ENCODE measurements at places on chromosomes 3 and 15.

- no peak for DNase-seq
Observed at GRCh38 chr3:138443091-138443490, 8.7 kb downstream of the ESYT3 start.

GRCh38 chr3:52891164-52891563 lies 6.2 kb downstream of the STIMATE start:
- no peak for DNase-seq

- DNase-seq: no peak
Observed at GRCh38 chr15:49769225-49769624, 148.4 kb downstream of the DTWD1 start.

DNA sequence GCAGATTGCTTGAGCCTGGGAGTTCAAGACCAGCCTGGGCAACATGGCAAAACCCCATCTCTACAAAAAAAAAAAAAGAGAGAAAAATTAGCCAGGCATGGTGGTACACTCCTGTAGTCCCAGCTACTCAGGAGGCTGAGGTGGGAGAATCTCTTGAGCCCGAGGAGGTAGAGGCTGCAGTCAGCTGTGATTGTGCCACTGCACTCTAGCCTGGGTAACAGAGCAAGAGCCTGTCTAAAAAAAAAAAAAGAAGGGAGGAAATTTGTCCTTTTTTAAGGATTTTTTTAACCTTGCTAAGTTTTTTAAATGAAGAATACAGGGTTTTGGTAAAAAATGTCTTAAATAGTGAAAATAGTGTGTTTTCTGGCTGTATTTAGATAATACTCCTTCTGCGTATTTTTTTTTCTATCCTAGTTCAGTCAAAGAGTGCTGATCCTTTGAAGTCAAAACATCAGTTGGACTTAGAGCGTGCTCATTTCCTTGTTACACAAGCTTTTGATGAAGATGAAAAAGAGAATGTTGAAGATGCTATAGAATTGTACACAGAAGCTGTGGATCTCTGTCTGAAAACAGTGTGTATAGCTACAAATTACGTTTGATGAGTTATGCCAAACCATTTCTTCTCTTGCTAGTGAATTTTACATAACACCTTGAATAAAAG lies 11.1 kb downstream of the CAPN7 start:
- DNase-seq: no peak

GRCh38 chr3:107540857-107541256 lies 18.1 kb downstream of the BBX start:
- no peak for DNase-seq

DNA sequence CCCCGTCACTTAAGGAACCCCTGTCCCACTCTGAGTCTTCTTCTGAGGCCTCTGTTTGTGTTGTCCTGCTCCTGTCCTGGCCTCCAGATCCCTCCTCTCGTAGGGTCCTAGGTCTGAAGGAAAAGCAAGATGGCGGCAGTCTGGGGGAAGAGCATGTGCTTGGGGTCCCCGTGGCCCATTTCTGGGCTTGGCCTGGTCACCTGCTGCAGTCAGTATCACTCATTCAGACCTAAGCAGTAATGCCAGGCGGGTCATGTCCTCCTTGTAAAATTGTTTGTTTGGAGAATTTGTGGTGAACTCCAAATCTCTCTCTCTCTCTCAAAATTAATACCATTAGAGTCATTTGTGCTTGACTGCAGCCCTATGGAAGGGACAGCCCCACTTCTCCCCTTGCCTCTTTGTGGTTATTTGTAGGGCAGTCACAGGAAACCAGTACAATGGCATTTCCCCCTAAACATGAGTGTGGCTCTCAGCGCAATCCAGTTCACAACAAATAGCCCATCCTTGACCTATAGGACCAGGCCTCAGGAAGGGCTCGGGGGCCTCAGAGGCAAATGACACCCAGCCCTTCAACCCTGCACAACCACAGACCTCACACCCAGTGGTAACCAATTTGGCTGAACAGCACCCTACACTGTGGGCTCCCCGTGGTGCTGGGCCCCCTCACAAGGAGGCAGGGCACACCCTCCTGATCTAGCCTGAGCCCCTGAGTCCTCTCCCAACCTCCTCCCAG lies 173.5 kb downstream of the OR4M2 start:
- no peak for DNase-seq

GRCh38 chr3:67416703-67417102 lies 237.7 kb downstream of the SUCLG2 start:
- DNase-seq: no peak

GRCh38 chr3:33954956-33955355 lies 156.5 kb downstream of the PDCD6IP start:
- no peak for DNase-seq

GRCh38 chr3:182837855-182838454 lies 44.7 kb downstream of the ATP11B start:
- no peak for DNase-seq

- DNase-seq: no peak
Observed at GRCh38 chr3:1007866-1008265, 85.0 kb upstream of the CNTN6 start.

DNA sequence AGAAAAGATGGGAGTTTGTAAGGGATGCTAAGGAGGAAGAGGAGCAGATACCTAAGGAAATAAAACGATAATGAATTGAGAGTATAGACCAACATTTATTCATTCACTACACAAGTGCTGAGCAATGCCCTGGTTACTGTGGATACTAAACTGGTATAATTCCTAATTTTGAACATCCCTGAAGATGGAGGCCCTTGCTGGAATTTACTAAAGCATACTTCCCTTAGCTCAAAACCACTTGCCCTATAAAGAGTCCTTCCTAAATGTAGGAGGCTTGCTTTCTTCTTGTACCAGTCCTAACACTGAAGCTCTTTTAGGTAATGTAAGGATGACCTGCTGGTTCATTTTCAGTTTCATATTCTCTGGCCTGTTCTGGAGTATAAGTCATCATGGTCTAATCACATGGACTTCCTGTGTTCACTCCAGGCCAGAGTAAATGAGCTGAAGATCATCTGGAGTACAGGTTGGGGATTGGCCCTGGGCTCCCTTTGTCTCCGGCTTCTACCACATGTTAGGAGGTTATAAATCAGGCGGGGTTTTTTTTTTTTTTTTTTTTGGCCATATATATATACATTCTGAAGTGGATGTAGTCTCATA lies 40.1 kb upstream of the MTMR10 start:
- no peak for DNase-seq

DNA sequence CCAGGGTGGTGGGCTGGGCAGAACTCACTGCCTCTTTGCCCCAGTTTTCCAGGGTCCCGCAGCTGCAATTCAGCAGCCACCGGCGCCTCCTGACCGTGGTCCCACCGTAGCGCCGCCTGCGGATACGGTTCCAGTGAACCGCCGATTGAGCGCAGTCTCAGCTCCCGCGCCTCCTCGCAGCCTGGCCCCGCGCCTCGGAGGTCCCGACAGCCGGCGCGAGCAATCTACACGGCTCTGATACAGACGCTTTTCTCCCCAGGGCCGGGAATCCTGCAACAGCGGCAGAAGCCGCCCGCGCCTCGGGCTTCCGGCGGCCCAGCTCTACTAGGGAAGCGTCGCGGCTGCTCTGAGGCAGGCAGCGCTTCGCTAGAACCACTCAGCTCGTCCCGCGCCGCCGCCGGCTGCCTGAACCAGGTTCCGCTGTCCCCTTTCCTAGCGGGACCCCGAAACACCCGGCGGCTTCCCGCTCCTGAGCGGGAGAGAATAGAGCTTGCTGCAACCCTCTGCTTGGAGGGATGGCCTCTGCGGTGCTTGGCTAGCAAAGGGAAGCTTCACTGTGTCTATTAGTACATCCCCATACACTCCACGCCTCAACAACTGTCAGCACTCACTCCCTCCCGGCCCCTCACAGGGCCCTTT lies 3.1 kb downstream of the FOXL2NB start:
- DNase-seq: no peak

Measured in DMS 273 treated with DMSO at 0.1 percent for 48 hours (cell line).